ENCODE measurements at places on chromosomes 6 and 20.

GRCh38 chr20:51111290-51111689, 88.4 kb upstream of the KCNG1 start:
- no peak for DNase-seq

GRCh38 chr6:37027036-37027720, 21.7 kb downstream of the FGD2 start:
- no peak for DNase-seq

DNA sequence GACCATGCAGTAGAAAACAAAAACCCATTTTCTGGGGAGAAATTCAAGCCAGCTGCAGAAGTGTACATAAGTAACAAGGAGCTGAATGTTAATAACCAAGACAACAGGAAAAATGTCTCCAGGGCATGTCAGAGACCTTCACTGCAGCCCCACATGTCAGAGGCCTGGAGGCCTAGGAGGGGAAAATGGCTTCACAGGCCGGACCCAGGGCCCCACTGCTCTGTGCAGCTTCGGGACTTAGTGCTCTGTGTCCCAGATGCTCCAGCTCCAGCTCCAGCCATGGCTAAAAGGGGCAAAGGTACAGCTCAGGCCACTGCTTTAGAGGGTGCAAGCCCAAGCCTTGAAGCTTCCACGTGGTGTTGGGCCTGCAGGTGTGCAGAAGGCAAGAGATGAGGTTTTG, 43.6 kb downstream of the HACE1 start:
- no peak for DNase-seq

DNA sequence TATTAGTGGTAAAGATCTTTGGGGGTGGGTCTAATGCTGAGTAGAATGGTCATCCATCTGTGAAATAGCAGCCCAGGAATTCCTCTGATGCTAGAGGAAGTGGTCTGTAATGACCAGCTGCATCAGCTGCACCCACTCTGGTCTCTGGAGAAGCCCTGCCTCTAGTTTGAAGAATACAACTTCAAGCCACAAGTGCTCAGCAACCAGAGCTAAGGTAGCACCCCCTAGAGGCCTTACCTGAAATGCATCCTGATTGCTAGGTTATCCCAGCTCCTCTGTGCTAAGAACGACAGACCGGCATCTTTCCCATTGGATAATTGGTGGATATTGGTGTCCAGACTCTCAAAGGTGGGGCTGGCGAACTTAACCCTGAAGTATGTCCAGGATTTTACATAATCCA, 58.2 kb downstream of the DNAH8 start:
- no peak for DNase-seq

GRCh38 chr6:125008261-125008703, 46.0 kb downstream of the RNF217 start:
- DNase-seq, result no peak

DNA sequence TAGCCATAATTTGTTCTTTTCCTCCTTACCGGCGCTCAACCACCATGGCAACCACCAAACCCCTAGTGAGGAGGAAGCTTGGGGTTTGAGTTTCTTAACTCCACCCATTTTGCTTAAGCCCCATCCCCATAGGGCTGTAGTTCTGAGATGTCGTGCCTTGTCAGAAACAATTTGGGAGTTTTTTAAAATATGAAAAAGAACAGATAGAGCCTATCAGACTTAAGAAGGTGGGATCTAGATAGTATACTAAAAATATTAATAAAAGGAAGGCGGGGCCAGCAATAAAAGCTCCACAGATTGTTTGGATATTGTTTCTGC, 5.6 kb downstream of the BRD2 start:
- no peak for DNase-seq

Data from AG04449 (cell line).